ENCODE measurements at places on chromosomes 1 and 21. TPM values are rescaled to one million over a fixed set of nuclear protein-coding genes. Genes with fewer than 3 reads are reported as not detected.

- no peaks in the 10 kb centered on the region for H3K36me3 ChIP-seq
- H3K27me3 ChIP-seq: no peaks in the 10 kb centered on the region
- H3K4me3 ChIP-seq: no peak overlapping the region
- H3K27ac ChIP-seq: no peak overlapping the region
- peaks cover 9% of the 10 kb centered on the region for H3K4me1 ChIP-seq
- DNase-seq: no peak
Observed at GRCh38 chr21:34534522-34534921, 22.5 kb upstream of the KCNE1 start.

DNA sequence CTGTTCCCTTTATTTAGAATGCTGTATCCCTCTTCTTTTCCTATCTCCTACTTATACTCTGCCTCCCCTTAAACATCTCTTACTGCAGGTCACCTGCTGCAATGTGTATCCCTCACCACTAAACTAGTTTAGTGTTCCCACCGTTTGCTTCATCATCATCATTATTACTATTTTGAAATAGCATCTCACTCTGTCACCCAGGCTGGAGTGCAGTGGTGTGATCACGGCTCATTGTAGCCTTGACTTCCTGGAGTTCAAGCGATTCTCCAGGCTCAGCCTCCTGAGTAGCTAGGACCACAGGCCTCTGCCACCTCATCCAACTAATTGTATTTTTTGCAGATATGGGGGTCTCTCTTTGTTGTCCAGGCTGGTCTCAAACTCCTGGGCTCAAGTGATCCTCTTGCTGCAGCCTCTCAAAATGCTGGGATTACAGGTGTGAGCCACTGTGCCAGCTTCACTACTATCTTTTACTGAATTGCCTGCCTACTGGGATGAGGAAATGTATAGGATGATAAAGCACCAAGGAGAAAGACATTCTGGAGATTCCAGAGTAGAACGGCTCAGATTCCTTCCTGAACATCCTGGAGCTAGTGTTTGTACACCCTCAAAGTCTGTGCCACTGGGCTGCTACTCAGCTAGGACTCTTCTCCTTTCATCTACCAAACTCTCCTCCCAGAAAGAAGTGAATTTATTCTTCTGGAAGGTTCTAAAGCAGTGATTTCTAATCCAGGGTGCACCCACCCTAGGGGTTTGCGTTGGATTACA is 8.6 kb upstream of the IFNAR1 start:
- H3K36me3 ChIP-seq: no peaks in the 10 kb centered on the region
- H3K4me1 ChIP-seq: no peaks in the 10 kb centered on the region
- H3K27me3 ChIP-seq: no peaks in the 10 kb centered on the region
- H3K27ac ChIP-seq: no peak overlapping the region

DNA sequence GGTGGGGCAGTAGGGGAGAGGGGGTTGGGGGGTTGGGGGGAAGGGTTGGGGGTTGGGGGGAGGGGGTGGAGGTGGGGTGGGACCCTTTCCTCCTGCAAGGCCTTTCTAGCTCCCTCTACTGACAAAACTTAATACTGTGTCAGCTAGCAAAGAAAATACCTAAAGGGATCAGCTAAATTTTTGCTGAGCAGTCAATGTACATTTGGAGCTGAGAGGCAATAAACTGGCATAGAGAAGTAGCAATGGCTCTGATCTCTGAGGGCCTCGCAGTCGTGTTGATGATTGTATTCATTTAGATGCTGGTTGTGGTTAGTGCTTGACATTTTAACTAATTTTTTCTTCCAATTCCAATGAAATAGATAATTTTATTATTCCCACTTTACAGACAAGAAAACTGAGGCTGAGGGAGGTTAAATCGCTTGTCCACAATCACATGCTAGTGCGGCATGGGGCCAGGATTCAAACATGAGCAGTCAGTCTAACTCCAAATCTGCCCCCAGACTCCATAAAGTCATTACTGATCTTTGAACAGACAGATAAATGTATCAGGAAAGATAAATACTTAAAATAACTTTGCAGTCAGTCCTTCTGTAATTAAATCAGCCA is 357.1 kb downstream of the DISC1 start:
- DNase-seq: no peak
- H3K27ac ChIP-seq: no peak overlapping the region
- no peak overlapping the region for H3K4me3 ChIP-seq
- H3K4me1 ChIP-seq: no peaks in the 10 kb centered on the region
- H3K36me3 ChIP-seq: no peaks in the 10 kb centered on the region

The AADACL4 gene
- total RNA-seq: not detected

The COL6A1 gene
- total RNA-seq: 1,189 TPM

Data from thoracic aorta (tissue), 2 donors.